Stimulated activated CD8-positive, alpha-beta memory T cell treated with anti-CD3 and anti-CD28 coated beads, Interleukin-15, amount 100 ng/mL, for 48 hours (primary cell): ENCODE measurements at places on chromosomes 6 and 20.

DNA sequence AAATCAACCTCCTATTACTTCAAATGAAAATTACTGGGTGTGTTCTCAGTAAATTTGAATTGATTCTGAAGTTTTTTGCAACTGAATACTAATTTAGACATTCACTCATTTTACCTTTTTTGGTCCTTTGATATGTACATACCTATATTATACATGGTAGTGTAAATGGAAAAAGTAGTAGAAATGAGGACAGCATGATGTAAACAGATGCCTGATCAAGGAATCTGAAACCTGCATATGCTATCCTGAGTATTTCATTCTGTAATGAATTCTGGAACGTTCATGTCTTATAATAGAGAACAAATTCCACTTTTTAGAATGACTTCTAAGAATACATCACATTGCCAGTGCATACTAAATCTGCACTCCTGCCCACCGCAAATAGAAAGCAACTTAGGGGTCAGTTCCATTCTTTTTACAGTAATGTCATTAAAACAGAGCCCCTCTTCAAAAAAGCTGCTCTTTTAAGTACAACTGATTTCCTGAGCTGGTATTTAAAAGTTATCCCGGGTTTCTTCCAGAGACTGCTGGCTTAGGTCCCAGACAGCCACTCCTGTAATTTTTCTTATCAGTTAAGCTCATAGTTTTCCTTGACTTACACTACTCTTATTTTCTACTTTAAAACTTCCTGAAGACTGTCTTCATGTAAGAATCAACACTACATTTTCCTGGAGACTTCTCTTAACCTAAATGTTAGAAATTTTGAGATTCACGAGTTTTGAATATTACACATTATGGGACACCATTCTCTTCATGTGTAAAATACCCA is 48.4 kb downstream of the MAP3K7 start:
- no peak for DNase-seq

DNA sequence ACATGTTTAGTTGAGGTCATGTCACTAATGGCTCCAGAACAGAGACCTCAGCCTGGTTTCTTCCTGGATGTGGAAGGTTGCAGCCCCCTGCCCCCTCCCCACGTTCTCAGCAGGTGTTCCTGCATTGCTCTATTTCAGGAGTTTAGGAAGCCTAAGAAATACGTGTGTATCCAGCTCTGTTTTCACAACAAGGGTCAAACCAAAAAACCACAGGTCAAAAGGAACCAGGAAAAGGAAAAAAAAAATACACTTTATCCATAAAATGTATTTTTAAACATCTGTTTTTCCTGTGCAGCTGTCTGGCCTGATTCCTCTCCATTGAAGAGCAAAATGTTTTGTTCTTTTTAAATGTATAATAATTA is 107.9 kb upstream of the PLEKHG1 start:
- DNase-seq, result no peak

GRCh38 chr6:144462058-144462457 is 176.9 kb downstream of the UTRN start:
- DNase-seq, result no peak

DNA sequence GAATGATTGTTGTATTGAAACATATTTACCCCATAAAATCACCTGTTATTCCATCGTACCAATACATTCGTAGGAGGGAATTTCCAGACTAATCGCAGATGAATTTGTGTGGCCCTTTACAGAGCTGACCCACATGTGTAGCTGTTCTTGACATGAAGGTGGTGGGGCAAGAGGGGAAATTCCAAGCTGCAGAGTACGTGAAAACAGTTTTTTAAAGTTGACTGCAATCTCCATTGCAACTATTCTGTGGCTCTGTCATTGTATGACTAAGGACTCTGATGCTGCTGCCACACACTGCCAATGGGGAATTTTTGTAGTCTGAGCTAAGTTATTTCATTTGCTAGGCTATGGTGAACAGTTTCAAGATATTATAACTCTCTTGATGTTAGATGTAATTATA is 46.4 kb upstream of the ADTRP start:
- DNase-seq, result peak; percentile 17

DNA sequence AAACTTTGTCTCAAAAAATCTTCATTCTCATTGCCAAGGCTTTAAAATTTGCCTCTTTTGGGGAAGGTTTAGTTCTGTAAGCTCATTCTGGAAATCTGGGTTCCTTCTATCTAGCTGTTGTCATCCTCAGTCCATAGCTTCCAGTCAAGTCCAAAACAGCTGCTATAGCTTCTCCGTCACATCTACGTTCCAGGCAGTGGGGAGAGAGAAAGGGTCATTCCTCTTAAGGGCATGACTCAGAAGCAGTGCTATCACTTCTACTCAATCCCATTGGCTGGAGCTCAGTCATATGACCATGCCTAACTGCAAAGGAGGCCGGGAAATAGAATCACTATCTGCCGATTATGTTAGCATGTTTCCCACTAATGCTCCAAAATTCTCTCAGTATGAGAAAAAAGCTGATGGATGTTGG is 141.4 kb upstream of the PTPN1 start:
- DNase-seq, result no peak

GRCh38 chr6:164039954-164040375 is 625.4 kb downstream of the QKI start:
- DNase-seq, result peak; percentile 4

DNA sequence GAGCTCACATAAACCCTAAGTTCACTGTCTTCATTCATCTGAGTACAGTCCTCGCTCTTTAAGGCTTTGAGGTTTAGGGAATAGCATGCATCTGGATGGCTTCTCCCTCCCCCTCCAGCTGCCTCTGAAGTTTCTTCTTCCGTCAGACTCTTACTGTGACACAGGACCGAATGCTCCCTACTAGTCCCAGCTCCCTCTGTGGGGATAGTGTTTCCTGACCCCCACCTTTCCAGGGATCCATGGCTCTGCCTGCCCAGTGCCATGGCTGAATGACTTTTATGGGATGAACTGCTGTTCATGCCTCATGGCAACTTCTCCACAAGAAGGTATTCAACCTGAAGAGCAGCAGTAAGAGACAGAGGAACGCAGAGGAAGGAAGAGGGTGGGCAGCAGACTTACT is 79.8 kb upstream of the EMILIN3 start:
- DNase-seq, result no peak
